ENCODE measurements at places on chromosomes 11 and 22. TPM values are rescaled to one million over a fixed set of nuclear protein-coding genes. Genes with fewer than 3 reads are reported as not detected.

RASL10A gene
- total RNA-seq, result 0.70 TPM

DNA sequence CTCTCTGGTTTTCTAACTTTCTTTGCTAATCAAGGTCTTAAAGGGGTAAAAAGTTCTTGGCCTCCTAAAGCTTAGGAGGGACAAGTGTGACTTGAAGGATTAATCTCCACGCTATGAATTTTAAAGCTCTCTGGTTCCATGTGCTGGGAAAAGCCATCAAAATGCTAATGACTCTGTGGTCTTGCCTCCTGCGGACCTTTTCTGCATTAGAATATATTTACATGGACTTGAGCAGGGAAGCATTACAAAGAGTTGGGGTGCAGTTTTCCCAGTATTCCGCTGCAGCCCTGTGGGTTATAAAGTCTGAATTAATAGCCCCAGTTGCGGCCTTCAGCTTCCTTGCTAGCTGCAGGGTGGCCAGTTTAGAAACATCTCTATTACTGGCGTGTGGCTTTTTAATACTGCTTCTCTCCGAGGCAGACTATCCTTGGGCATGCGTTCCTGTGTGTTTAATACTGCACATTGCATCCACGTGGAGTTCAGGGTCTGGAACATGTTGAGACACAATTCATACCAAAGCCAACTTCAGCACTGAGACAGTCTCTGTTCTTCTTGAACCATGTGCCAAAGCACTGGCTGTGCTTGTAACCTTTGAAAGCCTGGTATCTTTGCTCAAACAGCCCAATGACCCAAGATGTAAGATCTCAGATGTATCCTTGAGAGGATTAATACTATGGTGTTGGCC is 27.3 kb downstream of the TSPAN18 start:
- no peak overlapping the region for H3K4me3 ChIP-seq
- no peaks in the 10 kb centered on the region for H3K4me1 ChIP-seq
- DNase-seq, result no peak

DNA sequence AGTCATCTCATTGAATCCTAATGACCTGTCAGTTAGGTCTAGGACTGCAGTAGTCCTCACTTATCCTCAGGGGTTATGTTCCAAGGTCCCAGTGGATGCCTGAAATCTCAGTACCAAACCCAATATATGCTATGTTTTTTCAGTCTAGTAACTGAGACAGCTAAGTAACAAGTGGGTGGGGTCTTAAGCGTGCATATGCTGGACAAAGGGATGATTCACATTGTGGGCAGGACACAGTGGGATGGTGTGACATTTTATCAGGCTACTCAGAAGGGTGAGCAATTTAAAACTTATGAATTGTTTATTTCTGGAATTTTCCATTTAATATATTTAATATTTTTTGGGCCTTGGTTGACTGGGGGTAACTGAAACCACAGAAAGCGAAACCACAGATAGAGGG is 29.0 kb downstream of the DDX10 start:
- no peak overlapping the region for H3K27ac ChIP-seq
- H3K4me3 ChIP-seq, result no peak overlapping the region
- no peaks in the 10 kb centered on the region for H3K27me3 ChIP-seq
- DNase-seq, result no peak
- peaks cover 32% of the 10 kb centered on the region for H3K36me3 ChIP-seq

SMIM35 gene
- total RNA-seq, result 3.2 TPM

- peaks cover 5% of the 10 kb centered on the region for H3K36me3 ChIP-seq
- peaks cover 10% of the 10 kb centered on the region for H3K4me1 ChIP-seq
- no peaks in the 10 kb centered on the region for H3K27me3 ChIP-seq
- no peak overlapping the region for H3K4me3 ChIP-seq
Observed at GRCh38 chr11:57493507-57494503, 21.7 kb downstream of the SLC43A1 start.

NDUFS3 gene
- total RNA-seq, result 110 TPM

- H3K27ac ChIP-seq, result no peak overlapping the region
- no peak for DNase-seq
- H3K4me1 ChIP-seq, result no peaks in the 10 kb centered on the region
- peaks cover 2% of the 10 kb centered on the region for H3K27me3 ChIP-seq
- H3K4me3 ChIP-seq, result no peak overlapping the region
Observed at GRCh38 chr11:105372206-105372605, 232.6 kb upstream of the CARD18 start.

SYT7 gene
- not detected for total RNA-seq

DNA sequence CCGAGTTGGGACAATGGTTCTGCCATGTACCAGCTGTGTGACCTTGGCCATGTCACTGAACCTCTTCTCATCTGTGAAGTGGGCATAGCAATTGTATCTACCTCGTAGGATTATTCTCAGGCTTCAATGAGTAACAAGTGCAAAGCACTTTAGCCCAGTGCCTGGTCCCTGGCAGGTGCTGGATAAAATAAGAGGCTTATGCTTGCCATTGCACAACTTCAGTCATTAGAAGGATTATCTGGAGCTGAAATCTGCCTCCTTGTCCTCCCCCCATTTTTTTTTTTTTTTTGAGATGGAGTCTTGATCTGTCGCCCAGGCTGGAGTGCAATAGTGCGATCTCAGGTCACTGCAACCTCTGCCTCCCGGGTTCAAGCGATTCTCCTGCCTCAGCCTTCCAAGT is 7.2 kb downstream of the SMTNL1 start:
- H3K36me3 ChIP-seq, result peaks cover 12% of the 10 kb centered on the region
- H3K27ac ChIP-seq, result no peak overlapping the region
- DNase-seq, result no peak
- peaks cover 16% of the 10 kb centered on the region for H3K4me1 ChIP-seq
- H3K27me3 ChIP-seq, result no peaks in the 10 kb centered on the region

DNA sequence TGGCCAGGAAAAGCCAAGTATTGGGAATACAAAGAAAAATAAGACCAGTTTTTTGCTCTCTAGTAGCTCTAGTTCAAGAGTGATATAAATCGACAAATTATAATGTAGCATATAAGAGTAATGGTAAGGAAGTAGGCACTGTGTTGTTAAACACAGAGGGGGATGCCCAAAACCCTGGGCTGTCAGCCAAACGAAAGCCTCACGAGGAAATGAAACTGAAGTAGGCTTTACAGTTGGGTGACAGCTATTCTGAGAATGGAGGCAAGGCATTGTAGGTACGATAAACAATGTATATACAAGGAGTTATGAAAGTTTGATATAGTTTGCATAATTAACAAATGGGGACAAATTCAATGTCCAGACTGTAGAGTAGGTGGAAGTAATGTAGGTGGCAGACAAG is 176.4 kb downstream of the FAM181B start:
- H3K36me3 ChIP-seq, result no peaks in the 10 kb centered on the region
- DNase-seq, result no peak
- H3K27ac ChIP-seq, result no peak overlapping the region
- H3K27me3 ChIP-seq, result no peaks in the 10 kb centered on the region
- H3K4me1 ChIP-seq, result peaks cover 2% of the 10 kb centered on the region

GRCh38 chr11:8768625-8769333 is 86.2 kb downstream of the RPL27A start:
- no peak overlapping the region for H3K4me3 ChIP-seq
- H3K36me3 ChIP-seq, result no peaks in the 10 kb centered on the region
- peaks cover 12% of the 10 kb centered on the region for H3K27me3 ChIP-seq
- H3K4me1 ChIP-seq, result no peaks in the 10 kb centered on the region

C22orf15 gene
- total RNA-seq, result 0.77 TPM

GRCh38 chr11:102610200-102610599 is 14.9 kb downstream of the MMP20 start:
- H3K27me3 ChIP-seq, result no peaks in the 10 kb centered on the region
- peaks cover 11% of the 10 kb centered on the region for H3K4me1 ChIP-seq
- no peak overlapping the region for H3K4me3 ChIP-seq
- no peaks in the 10 kb centered on the region for H3K36me3 ChIP-seq
- H3K27ac ChIP-seq, result no peak overlapping the region

DNA sequence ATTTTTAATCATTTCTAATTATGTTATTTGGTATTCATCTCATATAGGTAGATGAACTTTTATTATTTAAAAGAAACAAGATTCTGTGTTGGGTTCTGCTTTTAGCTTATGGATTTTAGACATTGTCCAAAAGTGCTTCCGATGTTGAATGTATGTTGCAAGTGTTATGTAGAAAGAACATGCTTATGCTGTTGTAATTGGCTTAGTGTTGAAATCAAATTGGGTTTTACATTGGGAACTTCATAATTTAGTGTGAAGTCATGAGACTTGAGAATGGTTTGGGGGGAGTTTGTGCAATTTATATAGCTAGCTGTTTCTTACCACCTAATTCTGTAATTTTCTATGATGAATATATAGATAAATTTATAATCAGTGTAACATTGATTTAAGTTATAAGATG is 3.6 kb downstream of the MTMR3 start:
- no peak overlapping the region for H3K4me3 ChIP-seq
- H3K27me3 ChIP-seq, result peaks cover 5% of the 10 kb centered on the region
- no peak for DNase-seq

GRCh38 chr11:122733318-122733717 is 77.8 kb downstream of the UBASH3B start:
- H3K27ac ChIP-seq, result no peak overlapping the region
- no peaks in the 10 kb centered on the region for H3K27me3 ChIP-seq
- DNase-seq, result no peak
- peaks cover 26% of the 10 kb centered on the region for H3K36me3 ChIP-seq
- H3K4me3 ChIP-seq, result no peak overlapping the region
- H3K4me1 ChIP-seq, result peaks cover 37% of the 10 kb centered on the region

CCDC88B gene
- total RNA-seq, result 152 TPM

DNA sequence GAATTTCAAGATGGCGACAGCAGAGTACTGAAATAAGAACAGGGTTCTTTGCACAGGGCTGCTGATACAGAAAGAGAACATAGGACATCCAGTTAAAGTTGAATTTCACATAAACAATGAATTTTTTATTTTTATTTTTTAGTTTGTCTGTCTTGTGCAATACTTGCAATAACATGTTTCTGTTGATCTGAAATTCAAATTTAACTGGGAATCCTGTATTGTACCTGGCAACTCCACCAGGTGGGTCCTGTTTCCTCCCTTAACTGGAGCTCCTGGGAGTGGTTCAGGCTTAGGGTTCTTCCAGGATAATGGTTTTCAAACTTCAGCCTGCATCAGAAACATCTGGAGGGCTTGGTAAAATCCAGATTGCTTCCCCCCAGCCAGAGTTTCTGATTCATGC is 14.9 kb upstream of the SERPINH1 start:
- no peak for DNase-seq
- peaks cover 11% of the 10 kb centered on the region for H3K27me3 ChIP-seq
- no peaks in the 10 kb centered on the region for H3K36me3 ChIP-seq
- H3K4me1 ChIP-seq, result peaks cover 8% of the 10 kb centered on the region
- H3K4me3 ChIP-seq, result no peak overlapping the region

GRCh38 chr22:30000566-30000965 is 79.7 kb upstream of the HORMAD2 start:
- no peak overlapping the region for H3K27ac ChIP-seq
- peaks cover 4% of the 10 kb centered on the region for H3K4me1 ChIP-seq
- no peaks in the 10 kb centered on the region for H3K27me3 ChIP-seq
- no peak overlapping the region for H3K4me3 ChIP-seq
- no peak for DNase-seq
- peaks cover 1% of the 10 kb centered on the region for H3K36me3 ChIP-seq

DNA sequence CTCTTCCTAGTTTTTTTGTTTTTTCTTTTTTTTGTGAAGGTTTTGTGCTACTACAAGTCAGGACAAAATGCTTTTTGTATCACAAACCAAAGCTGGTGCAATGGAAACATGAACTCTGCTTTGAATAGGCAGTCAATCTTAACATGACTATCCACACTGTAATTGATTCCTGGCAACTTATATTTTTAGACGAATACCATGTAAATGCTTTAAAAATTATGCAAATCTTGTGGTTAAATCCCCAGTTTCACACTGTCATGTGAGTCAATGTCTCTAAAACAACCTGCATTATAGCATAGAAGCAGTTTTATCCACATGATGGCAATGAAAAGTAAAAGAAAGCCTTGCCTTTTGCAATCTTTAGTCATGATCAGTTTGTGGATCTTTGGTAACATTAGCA is 8.9 kb downstream of the TRPC6 start:
- H3K4me3 ChIP-seq, result no peak overlapping the region
- H3K4me1 ChIP-seq, result no peaks in the 10 kb centered on the region
- no peaks in the 10 kb centered on the region for H3K27me3 ChIP-seq
- no peaks in the 10 kb centered on the region for H3K36me3 ChIP-seq

DNA sequence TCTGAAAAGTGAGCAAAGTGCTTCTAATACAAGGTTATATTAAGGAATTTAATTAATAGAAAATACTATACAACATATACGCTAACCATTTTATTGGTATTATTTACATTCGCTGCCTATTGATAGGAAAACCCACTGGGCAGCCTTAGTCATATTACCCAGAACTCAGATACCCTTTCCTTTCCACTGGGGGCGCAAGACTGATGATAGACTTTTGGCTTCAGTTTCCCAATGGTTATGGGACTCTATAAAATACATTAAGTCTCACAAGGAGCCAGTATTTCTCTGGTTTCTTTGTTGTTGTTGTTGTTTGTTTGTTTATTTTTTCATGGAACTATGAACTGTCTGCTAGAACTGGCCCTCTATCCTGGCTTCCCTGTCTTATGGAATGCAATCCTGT is 471.1 kb upstream of the KIRREL3 start:
- no peaks in the 10 kb centered on the region for H3K36me3 ChIP-seq
- DNase-seq, result no peak
- H3K27me3 ChIP-seq, result no peaks in the 10 kb centered on the region
- H3K27ac ChIP-seq, result no peak overlapping the region

TIMM10 gene
- 74.5 TPM for total RNA-seq

DNA sequence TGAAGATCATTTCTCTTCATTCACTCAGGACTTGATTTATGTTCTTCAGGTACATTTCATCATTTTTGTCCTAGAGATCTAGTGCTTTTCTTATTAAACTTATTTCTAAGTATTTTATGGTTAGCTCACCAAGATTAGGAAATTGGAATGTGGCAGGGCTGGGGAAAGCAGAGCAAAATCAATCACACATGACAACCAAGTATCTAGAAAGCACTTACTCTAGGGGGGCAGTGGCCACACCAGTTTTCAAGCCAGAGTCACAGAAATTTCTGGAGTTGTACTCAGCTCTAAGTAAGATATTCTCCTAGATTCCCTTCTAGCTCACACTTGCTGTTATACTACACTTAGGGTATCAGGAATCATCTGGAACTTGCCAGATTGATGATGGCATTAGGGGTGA is 33.3 kb upstream of the MYEOV start:
- no peaks in the 10 kb centered on the region for H3K4me1 ChIP-seq
- no peaks in the 10 kb centered on the region for H3K36me3 ChIP-seq
- DNase-seq, result no peak

- H3K27me3 ChIP-seq, result peaks cover 6% of the 10 kb centered on the region
- H3K4me1 ChIP-seq, result no peaks in the 10 kb centered on the region
- no peak for DNase-seq
- no peak overlapping the region for H3K27ac ChIP-seq
Observed at GRCh38 chr11:113967361-113967760, 7.5 kb upstream of the HTR3A start.

DNA sequence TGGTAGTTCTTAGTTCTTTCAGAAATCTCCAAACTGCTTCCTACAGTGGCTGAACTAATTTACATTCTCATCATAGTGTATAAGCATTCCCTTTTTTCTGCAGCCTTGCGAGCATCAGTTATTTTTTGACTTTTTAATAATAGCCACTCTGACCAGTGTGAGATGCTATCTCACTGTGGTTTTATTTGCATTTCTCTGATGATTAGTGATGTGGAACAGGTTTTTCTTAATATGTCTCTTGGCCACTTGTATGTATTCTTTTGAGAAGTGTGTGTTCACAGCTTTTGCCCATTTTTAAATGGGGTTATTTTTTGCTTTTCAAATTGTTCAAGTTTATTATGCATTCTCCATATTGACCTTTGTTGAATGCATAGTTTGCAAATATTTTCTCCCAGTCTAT is 459.3 kb downstream of the NTM start:
- no peaks in the 10 kb centered on the region for H3K4me1 ChIP-seq
- no peaks in the 10 kb centered on the region for H3K27me3 ChIP-seq
- no peak overlapping the region for H3K27ac ChIP-seq
- DNase-seq, result no peak
